Kidney epithelial cell (primary cell): ENCODE measurements at places on chromosomes 5 and 9. TPM values are rescaled to one million over a fixed set of nuclear protein-coding genes. Genes with fewer than 3 reads are reported as not detected.

TDRD7 gene
- 8.3 and 11.0 TPM in 2 replicates for total RNA-seq

KCNT1 gene
- total RNA-seq: not detected in 2 replicates

ADRA1B gene
- total RNA-seq: 2.2 and 2.9 TPM in 2 replicates

TRIM23 gene
- 9.9 and 10.8 TPM in 2 replicates for total RNA-seq

SLC6A3 gene
- total RNA-seq: not detected in 2 replicates

ADRB2 gene
- total RNA-seq: 0.75 and 1.2 TPM in 2 replicates

CAVIN4 gene
- total RNA-seq: 3.1 and 3.6 TPM in 2 replicates
